ENCODE measurements at places on chromosomes 1 and 21. TPM values are rescaled to one million over a fixed set of nuclear protein-coding genes. Genes with fewer than 3 reads are reported as not detected.

Gene PROK1
- total RNA-seq = not detected

Gene TOR1AIP2
- 60.9 TPM for total RNA-seq

Gene KIF14
- 10.2 TPM for total RNA-seq

Gene CHIT1
- not detected for total RNA-seq

Gene DCDC2B
- total RNA-seq = not detected

Gene CENPF
- 39.8 TPM for total RNA-seq

Gene CCDC190
- total RNA-seq = not detected

Gene E2F2
- 2.1 TPM for total RNA-seq

Gene LDLRAD2
- not detected for total RNA-seq

Gene NR5A2
- not detected for total RNA-seq

Gene SNAP47
- 44.9 TPM for total RNA-seq

Gene S100A16
- 1,940 TPM for total RNA-seq

Gene LAD1
- total RNA-seq = 244 TPM

Gene SPRR1B
- 2,304 TPM for total RNA-seq

Gene TMPRSS15
- total RNA-seq = not detected

Gene LORICRIN
- total RNA-seq = not detected

Gene NEGR1
- 0.05 TPM for total RNA-seq

Gene TNFSF4
- 1.1 TPM for total RNA-seq

Gene MTMR11
- total RNA-seq = 9.3 TPM

Gene CFAP74
- total RNA-seq = not detected

Gene ZNF593
- total RNA-seq = 41.9 TPM

Gene KRTAP11-1
- not detected for total RNA-seq

Gene KCNJ15
- total RNA-seq = 27.5 TPM

Gene FCRL2
- total RNA-seq = not detected

Gene F11R
- total RNA-seq = 131 TPM

Gene FCMR
- total RNA-seq = 0.05 TPM

Gene NVL
- 15.4 TPM for total RNA-seq

Gene ATP1A4
- total RNA-seq = not detected

Gene SPRR2E
- total RNA-seq = 5.4 TPM

Gene FAM72A
- 7.1 TPM for total RNA-seq

Gene ZBTB8OS
- total RNA-seq = 40.8 TPM

Gene SV2A
- total RNA-seq = 3.4 TPM

Gene TFF3
- total RNA-seq = 9.6 TPM

Gene GJB3
- total RNA-seq = 115 TPM

Gene SMIM1
- 0.79 TPM for total RNA-seq

Gene TAS1R1
- not detected for total RNA-seq

Gene TMEM51
- total RNA-seq = 21.3 TPM

Gene GBP7
- not detected for total RNA-seq

Gene MAN1A2
- total RNA-seq = 16.5 TPM

Gene LRRC53
- total RNA-seq = not detected

Gene CD164L2
- total RNA-seq = 6.3 TPM
